ENCODE measurements at places on chromosomes 4 and X.

GRCh38 chr4:101774807-101775206 lies 15.7 kb upstream of the BANK1 start:
- no peak for DNase-seq

DNA sequence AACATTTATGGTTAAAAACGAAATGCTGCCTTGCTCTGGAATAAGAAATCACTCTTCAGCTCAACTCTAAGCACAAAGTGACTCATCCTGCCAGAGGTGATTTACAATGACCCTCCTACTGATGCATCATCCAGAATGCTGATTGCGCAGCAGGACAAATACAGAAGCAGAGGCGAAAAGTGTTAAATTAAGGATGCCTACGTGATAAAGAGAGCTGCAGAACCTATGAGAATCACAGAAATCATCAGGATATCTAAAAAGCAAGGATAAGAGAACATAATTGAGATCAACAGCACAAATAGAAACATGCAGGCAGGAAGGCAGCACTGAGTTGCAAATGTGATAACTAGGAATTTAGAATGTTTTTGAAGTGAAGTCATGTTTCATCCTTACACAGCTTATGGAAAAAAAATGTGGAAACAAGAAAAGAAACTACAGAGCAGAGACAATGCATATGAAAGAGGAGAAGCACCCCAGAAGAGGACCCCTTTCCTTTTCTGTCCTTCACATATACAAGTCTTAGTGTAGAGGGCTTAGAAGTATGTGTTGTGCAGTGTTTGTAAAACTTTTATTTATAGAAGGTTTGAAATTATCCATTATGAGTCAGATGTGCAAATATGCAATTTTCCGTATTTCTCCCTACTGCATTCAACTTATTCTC lies 188.4 kb downstream of the SLC7A11 start:
- DNase-seq, result no peak

DNA sequence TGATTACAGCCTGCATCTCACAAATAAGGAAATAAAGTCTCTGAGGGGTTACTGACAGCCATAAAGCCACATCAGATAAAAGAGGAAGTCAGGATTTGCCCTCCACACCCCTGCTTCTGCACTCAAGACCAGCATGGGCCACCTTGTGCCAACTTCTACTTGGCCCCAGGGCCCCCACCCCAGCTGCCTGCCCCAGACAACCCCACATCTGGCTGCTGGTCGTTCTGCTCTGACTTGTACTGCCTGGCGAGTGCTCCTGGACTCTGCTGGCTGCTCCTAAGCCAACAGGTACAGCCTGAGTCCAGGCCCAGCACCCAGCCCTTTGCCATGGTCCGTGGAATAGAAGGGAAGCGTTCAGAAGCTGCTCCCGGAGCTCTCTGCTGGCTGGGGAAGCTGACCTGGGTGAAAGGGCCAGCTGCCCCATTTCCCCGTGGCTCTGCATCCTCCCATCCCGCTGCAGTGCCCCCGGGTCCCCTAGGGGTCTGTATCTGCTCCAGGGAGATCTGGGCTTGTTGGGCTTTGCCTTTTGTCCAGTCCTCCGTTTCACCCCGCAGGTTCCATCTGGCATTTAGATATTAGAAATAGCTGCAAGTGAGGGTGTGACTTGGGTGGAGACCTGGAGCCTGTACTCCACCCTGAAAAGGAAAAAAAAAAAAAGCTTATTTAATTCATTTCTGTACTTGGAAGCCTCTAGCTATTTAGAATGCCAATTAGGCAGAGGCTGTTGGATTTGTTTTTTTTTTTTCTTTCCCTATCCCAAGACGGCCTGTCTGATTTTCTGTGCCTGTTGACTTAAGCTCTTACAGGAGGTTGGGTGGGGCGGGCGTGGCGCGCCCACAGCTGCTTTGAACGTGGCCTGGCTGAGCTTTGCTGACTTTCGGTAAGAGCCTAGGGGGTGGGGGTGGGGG lies 194.7 kb downstream of the PTTG2 start:
- DNase-seq, result no peak

DNA sequence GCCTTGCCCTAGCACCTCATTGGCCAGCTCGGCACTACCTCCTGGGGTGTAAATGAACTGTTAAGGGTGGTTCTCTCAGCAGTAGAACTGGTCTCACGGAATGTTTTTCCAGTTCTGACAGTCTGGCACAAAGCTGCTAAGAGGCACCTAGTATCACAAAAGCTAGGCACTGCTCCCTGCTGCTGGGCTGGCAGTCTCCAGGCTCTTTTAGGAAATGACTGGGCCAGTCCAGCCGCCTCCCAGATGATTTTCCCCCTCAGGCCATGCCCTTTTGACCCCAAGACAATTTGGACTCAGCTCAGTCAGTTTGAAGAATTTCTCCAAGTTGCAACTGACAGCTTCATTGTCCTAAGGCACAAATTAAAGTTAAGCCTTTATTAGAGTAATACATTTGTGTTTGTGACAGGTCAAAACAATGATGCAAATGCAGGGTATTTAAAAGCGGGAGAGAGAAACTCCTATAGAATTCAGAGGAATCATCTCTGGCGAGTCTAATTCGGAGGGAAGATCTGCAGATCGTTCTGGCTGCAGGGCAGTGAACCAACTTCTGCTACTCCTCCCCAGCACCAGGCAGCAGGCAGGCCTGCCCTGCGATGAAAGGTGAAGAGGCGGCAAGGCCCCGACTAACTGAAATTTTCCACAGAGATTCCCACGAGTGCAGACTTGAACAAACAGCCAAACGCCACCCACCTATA lies 7.9 kb downstream of the FRMD7 start:
- no peak for DNase-seq

DNA sequence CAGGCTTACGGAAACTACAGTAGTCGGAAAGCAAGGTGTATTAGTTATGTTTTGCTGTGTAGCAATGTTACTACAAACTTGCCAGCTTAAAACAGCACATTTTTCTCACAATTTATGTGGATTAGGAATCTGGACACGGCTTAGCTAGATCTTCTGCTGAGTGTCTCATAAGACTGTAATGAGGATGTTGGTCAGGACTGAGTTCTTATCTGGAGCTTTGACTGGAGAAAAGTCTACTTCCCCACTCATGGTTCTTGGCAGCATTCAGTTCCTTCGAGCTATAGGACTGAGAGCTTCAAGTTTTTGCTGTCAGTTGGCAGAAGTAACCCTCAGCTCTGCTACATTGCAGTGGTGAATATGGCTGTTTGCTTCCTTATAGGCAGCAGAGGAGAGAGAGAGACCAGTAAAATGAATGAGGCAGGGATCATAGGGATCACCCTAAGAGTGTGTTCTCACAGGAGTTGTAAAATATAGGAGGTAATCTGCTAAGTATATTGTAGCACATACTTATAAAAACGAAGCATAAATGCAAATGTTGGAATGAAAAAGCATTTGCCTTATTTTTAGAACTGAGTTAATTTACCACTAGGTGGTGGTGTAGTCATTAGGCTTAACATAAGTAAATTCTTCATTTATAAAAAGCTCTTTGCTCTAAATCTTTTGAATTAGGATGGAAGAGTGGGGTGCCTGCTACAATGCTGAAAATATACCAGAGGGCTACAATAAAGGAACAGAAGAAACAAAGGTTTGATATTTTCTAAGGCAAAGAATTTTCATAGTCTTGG lies 38.6 kb downstream of the ALG13 start:
- no peak for DNase-seq
